ENCODE measurements at places on chromosomes 13 and 19. TPM values are rescaled to one million over a fixed set of nuclear protein-coding genes. Genes with fewer than 3 reads are reported as not detected.

GRCh38 chr13:35695448-35695770 is 218.9 kb upstream of the MAB21L1 start:
- H3K27ac ChIP-seq: no peak overlapping the region
- no peak for DNase-seq
- no peaks in the 10 kb centered on the region for H3K27me3 ChIP-seq
- no peaks in the 10 kb centered on the region for H3K36me3 ChIP-seq
- H3K4me3 ChIP-seq: no peak overlapping the region

DNA sequence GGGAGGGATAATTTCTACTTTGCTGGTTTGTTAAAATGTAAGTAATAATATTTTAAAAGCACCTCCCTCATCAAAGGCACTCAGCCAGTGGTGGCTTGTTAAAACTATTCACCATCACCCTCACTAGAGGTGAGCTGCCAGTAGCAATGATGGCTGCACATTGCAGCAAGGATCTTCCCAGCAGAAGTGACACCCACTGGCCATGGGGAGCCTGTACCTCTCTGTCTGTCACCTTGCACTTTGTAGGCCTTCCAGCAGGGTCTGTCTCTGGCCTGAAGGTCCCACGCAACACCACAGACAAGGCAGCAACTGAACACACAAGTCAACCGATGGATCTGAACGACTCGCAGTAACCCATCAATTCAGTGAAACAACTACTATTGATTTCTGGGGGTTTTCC is 47.3 kb upstream of the C13orf42 start:
- H3K4me1 ChIP-seq: no peaks in the 10 kb centered on the region
- H3K4me3 ChIP-seq: no peak overlapping the region
- H3K27me3 ChIP-seq: no peaks in the 10 kb centered on the region
- H3K36me3 ChIP-seq: no peaks in the 10 kb centered on the region

- peak overlapping the region; percentile 81 for H3K27ac ChIP-seq
- H3K4me1 ChIP-seq: peaks cover 51% of the 10 kb centered on the region
- H3K4me3 ChIP-seq: no peak overlapping the region
- DNase-seq: peak; percentile 84
- peaks cover 98% of the 10 kb centered on the region for H3K36me3 ChIP-seq
Measured at GRCh38 chr19:46728693-46729339, 11.9 kb upstream of the PRKD2 start.

GRCh38 chr13:40549500-40550094 is 116.8 kb downstream of the FOXO1 start:
- H3K36me3 ChIP-seq: no peaks in the 10 kb centered on the region
- no peaks in the 10 kb centered on the region for H3K27me3 ChIP-seq
- no peak for DNase-seq
- no peaks in the 10 kb centered on the region for H3K4me1 ChIP-seq

DNA sequence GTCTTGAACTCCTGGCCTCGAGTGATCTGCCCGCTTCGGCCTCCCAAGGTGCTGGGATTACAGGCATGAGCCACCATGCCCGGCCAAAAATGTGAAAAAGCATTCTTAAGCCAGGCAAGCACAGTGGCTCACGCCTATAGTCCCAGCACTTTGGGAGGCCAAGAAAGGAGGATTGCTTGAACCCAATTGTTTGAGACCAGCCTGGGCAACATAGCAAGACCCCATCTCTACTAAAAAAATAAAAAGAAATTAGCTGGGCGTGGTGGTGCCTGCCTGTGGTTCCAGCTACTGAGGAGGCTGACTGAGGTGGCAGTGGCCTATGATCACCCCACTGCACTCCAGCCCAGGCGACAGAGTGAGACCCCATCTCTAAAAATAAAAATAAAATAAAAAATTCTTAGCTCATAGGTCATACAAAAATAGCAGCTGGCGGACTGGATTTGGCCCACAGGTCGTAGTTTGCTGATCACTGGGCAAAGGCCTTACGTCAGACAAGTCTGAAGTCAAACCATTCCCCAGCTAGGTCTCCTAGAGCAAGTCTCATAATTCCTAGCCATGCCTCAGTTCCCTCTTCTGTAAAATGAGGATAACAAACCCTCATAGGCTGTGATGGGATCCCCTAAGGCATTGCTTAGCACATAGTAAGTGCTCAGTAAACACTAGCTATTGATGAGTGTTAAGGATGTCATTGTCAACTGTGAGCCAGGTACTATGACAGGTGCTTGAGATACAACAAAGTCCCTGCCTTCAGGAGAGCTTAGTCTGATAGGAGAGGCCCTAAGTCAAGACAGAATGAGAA is 36.0 kb downstream of the INSR start:
- no peaks in the 10 kb centered on the region for H3K27me3 ChIP-seq
- H3K4me1 ChIP-seq: peaks cover 78% of the 10 kb centered on the region
- no peak for DNase-seq
- no peaks in the 10 kb centered on the region for H3K36me3 ChIP-seq

- H3K27ac ChIP-seq: no peak overlapping the region
- no peaks in the 10 kb centered on the region for H3K36me3 ChIP-seq
- no peak overlapping the region for H3K4me3 ChIP-seq
- no peak for DNase-seq
Measured at GRCh38 chr13:43389573-43389972, 366.2 kb downstream of the DNAJC15 start.

GRCh38 chr19:39085392-39085791 is 1.2 kb downstream of the ACP7 start:
- no peak overlapping the region for H3K27ac ChIP-seq
- no peaks in the 10 kb centered on the region for H3K36me3 ChIP-seq
- peaks cover 14% of the 10 kb centered on the region for H3K4me1 ChIP-seq
- H3K4me3 ChIP-seq: no peak overlapping the region
- H3K27me3 ChIP-seq: peaks cover 96% of the 10 kb centered on the region

DNA sequence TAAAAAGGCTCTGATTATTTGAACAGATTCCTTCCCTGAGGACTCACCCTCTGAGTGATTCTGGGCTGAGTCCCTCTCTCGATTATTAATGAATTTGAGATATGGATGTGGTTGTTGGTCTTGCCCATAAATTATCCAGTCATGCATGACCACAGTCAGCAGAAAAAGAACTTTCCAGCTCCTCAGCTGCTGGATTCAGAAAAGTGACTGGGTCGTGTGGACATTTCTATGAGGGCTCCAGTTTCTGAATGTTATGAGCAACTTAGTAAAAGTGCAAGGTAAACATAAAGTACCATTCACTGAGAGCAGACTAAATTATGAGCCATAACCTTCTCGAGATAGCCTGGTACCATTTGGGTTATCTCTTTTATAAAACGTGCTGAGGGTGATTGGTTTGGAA is 100.1 kb upstream of the CLDN10 start:
- H3K4me1 ChIP-seq: peaks cover 3% of the 10 kb centered on the region
- H3K27ac ChIP-seq: no peak overlapping the region
- DNase-seq: no peak

DNA sequence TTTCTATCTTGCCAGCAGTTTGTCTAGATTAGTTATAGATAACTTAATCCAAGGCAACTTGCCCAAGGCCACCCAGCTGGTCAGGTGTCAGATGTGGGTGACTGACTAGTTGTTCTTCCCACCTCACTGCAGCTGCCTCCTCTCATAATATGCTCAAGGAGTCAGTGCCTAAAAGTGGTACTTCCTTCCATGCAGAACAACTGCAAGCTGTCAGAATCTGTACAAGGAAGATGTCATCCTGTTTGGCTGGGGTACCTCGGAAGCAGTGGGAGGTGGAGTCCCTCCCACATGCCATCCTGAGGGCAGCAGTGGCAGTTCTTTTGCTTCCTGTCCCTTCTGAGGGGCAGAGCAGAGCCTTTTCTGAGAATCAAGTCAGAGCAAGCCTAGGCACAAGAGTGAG is 193.2 kb upstream of the RFC3 start:
- H3K27ac ChIP-seq: no peak overlapping the region
- H3K4me3 ChIP-seq: no peak overlapping the region
- no peaks in the 10 kb centered on the region for H3K27me3 ChIP-seq
- no peak for DNase-seq
- H3K36me3 ChIP-seq: no peaks in the 10 kb centered on the region
- peaks cover 6% of the 10 kb centered on the region for H3K4me1 ChIP-seq

DNA sequence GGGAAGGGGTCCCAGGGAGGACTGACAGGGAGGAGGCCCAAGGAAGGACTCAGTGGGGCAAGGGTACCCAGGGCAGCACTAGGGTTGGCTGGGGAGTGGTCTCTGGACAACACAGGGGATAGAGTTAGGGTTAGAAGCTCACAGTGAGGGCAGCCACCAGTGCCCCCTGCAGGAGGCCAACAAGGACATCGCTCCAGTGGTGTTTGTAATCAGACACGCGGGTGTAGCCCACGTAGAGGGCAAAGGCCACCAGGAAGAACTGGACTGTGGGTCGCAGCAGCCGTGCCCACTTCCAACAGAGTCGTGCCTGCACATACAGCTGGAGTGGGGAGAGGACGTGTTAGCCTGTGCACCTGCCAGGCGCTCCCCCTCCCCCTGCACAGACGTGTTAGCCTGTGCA is 9.2 kb downstream of the PLPP2 start:
- H3K4me3 ChIP-seq: no peak overlapping the region
- no peak for DNase-seq
- H3K27me3 ChIP-seq: peaks cover 45% of the 10 kb centered on the region
- H3K27ac ChIP-seq: no peak overlapping the region

GRCh38 chr13:27691207-27691606 is 69.5 kb downstream of the POLR1D start:
- no peaks in the 10 kb centered on the region for H3K27me3 ChIP-seq
- no peak overlapping the region for H3K4me3 ChIP-seq
- no peaks in the 10 kb centered on the region for H3K36me3 ChIP-seq
- no peaks in the 10 kb centered on the region for H3K4me1 ChIP-seq

- H3K36me3 ChIP-seq: no peaks in the 10 kb centered on the region
- no peaks in the 10 kb centered on the region for H3K4me1 ChIP-seq
- no peak overlapping the region for H3K27ac ChIP-seq
- no peaks in the 10 kb centered on the region for H3K27me3 ChIP-seq
- H3K4me3 ChIP-seq: no peak overlapping the region
Measured at GRCh38 chr13:95335667-95336066, 34.4 kb upstream of the ABCC4 start.

- no peaks in the 10 kb centered on the region for H3K4me1 ChIP-seq
- no peak for DNase-seq
- H3K4me3 ChIP-seq: no peak overlapping the region
- H3K27me3 ChIP-seq: peaks cover 14% of the 10 kb centered on the region
- no peaks in the 10 kb centered on the region for H3K36me3 ChIP-seq
Measured at GRCh38 chr19:43804432-43804831, 2.2 kb upstream of the LYPD5 start.

GRCh38 chr13:40985381-40986100 is 33.6 kb downstream of the ELF1 start:
- H3K4me3 ChIP-seq: no peak overlapping the region
- H3K27me3 ChIP-seq: no peaks in the 10 kb centered on the region
- H3K36me3 ChIP-seq: no peaks in the 10 kb centered on the region
- peaks cover 58% of the 10 kb centered on the region for H3K4me1 ChIP-seq
- no peak for DNase-seq
- H3K27ac ChIP-seq: peak overlapping the region; percentile 91

- no peaks in the 10 kb centered on the region for H3K36me3 ChIP-seq
- no peak for DNase-seq
- H3K4me1 ChIP-seq: peaks cover 5% of the 10 kb centered on the region
Measured at GRCh38 chr19:34506026-34506370, 24.4 kb downstream of the WTIP start.

- H3K36me3 ChIP-seq: no peaks in the 10 kb centered on the region
- peak overlapping the region; percentile 96 for H3K27ac ChIP-seq
- peak overlapping the region; percentile 87 for H3K4me3 ChIP-seq
- no peak for DNase-seq
Measured at GRCh38 chr19:58279925-58280316, 1.2 kb downstream of the ZNF8 start.

GRCh38 chr19:36009220-36009619 is 607 bp upstream of the SYNE4 start:
- H3K36me3 ChIP-seq: no peaks in the 10 kb centered on the region
- DNase-seq: peak; percentile 45
- no peaks in the 10 kb centered on the region for H3K27me3 ChIP-seq
- H3K4me1 ChIP-seq: peaks cover 6% of the 10 kb centered on the region
- H3K4me3 ChIP-seq: peak overlapping the region; percentile 50

DNA sequence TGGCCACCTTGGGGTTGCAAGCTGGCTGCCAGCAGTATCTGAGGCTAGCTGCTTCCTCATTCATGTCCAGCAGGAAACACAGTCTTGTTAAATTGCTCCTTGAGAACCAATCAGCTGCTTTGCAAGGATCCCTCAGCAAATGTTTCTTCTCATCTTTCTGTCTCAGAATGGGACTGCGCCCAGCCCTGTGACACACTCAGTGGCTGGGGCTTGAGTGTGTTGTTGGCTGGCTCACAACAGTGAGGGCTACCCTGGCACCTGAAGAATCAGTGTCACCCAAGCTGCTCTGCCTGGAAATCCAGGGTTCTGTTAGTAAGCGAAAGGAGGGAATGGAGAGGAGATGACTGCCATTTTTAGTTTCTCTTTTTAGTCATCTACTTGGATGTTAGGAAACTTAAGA is 317.2 kb downstream of the DCT start:
- H3K27me3 ChIP-seq: no peaks in the 10 kb centered on the region

ZNF682 gene
- 4.5 TPM for total RNA-seq

ODAD3 gene
- 0.37 TPM for total RNA-seq

LILRA5 gene
- 8.5 TPM for total RNA-seq

ZNF607 gene
- total RNA-seq: 3.0 TPM

F7 gene
- not detected for total RNA-seq

CCDC8 gene
- 28.5 TPM for total RNA-seq

TLE2 gene
- 39.9 TPM for total RNA-seq

TLE6 gene
- 0.45 TPM for total RNA-seq

SPRYD7 gene
- total RNA-seq: 12.3 TPM

ZNF763 gene
- total RNA-seq: 7.1 TPM

IGFL2 gene
- total RNA-seq: not detected
